Myocyte (in vitro differentiated cells): ENCODE measurements at places on chromosomes 2 and 18. TPM values are rescaled to one million over a fixed set of nuclear protein-coding genes. Genes with fewer than 3 reads are reported as not detected.

- no peak for DNase-seq
Observed at GRCh38 chr2:30690126-30690561, 117.1 kb downstream of the CAPN13 start.

GRCh38 chr18:69216321-69216720 lies 184.4 kb upstream of the DOK6 start:
- no peak for DNase-seq

DNA sequence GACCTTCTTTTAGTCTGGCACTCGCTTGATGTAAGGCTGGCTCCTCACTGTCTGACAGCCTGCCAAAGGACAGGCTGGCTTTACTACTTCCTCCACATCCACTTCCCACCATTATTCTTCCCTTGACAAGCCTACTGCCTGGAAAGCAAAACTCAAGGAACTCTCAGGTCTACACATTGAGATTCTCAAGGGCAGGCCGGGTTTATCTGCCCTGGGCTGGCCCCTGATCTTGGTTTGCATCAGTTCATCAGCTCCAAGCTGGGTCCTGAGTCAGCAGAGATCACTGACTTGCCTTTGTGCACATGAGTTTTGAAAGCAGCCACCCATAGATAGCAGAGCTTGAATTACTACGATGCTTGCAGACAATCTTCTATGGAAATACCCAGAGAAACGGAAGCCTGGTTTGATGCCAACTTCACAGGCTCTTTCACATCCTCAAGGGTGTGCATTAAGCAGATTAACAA lies 53.9 kb downstream of the KCTD18 start:
- no peak for DNase-seq

- DNase-seq = no peak
Observed at GRCh38 chr18:46352520-46353250, 248.5 kb downstream of the HAUS1 start.

Gene CLEC4F
- 0.10 TPM in 1 of 2 replicates, not detected in the other for total RNA-seq

- no peak for DNase-seq
Observed at GRCh38 chr2:239548451-239548871, 147.6 kb upstream of the HDAC4 start.

- DNase-seq = peak; percentile 35
Observed at GRCh38 chr2:199716807-199717586, 134.0 kb downstream of the FTCDNL1 start.

GRCh38 chr2:106117882-106118684 lies 76.0 kb downstream of the UXS1 start:
- DNase-seq = no peak

GRCh38 chr18:25544546-25545287 lies 192.8 kb upstream of the ZNF521 start:
- DNase-seq = no peak

Gene ABCG8
- total RNA-seq = not detected in 2 replicates

- peak; percentile 62 for DNase-seq
Observed at GRCh38 chr2:67895227-67895941, 167.4 kb downstream of the C1D start.

Gene ELOA2
- total RNA-seq = not detected in 2 replicates

Gene ASB1
- total RNA-seq = 55.5 and 70.7 TPM in 2 replicates

GRCh38 chr18:37299471-37300304 lies 265.9 kb downstream of the CELF4 start:
- peak; percentile 91 for DNase-seq

GRCh38 chr2:187541086-187542085 lies 12.8 kb downstream of the TFPI start:
- peak; percentile 80 for DNase-seq

DNA sequence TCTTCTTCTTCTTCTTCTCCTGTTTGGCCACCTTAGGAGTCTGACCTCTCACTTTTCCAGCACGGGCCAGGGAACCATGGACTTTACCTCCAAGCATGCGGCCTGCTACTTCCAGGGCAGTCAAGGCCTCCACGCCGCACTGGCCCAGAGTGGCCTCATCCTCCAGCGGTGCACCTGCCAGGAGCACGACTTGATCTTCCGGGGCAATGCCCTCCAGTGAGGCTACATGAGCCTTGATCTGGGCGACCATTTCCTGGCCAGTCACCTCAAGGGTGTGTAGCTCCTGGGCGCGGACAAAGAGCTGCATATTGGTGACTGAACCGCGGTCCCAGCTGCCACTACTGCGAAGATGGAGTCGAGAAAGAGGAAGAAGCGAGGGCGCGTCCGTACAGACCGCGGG lies 67.1 kb downstream of the DIPK1C start:
- no peak for DNase-seq

- no peak for DNase-seq
Observed at GRCh38 chr18:74784752-74785151, 187.1 kb downstream of the ZNF407 start.

Gene PHOSPHO2
- 4.5 and 4.8 TPM in 2 replicates for total RNA-seq

DNA sequence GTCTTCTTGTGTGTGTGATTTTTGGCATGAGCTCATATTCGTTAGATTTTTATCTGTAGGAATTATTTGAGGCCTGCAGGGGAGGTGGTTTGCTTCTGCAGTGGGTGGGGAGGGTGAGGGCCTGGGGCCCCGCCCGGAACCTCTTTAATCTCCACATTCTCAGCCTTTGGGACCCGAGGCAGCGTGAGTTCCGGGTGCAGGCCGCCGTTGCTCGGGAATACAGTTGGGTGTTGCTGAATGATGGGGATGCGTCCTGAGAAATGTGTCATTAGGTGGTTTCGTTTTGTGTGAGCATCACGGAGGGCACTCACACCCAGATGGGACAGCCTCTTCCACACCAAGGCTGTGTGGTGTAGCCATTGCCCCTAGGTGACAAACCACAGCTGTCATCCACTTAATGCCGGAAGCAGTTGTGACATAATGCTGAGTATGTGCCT lies 13.7 kb upstream of the GAL3ST2 start:
- no peak for DNase-seq

GRCh38 chr18:48929941-48930713 lies 20.6 kb downstream of the SMAD7 start:
- peak; percentile 57 for DNase-seq

DNA sequence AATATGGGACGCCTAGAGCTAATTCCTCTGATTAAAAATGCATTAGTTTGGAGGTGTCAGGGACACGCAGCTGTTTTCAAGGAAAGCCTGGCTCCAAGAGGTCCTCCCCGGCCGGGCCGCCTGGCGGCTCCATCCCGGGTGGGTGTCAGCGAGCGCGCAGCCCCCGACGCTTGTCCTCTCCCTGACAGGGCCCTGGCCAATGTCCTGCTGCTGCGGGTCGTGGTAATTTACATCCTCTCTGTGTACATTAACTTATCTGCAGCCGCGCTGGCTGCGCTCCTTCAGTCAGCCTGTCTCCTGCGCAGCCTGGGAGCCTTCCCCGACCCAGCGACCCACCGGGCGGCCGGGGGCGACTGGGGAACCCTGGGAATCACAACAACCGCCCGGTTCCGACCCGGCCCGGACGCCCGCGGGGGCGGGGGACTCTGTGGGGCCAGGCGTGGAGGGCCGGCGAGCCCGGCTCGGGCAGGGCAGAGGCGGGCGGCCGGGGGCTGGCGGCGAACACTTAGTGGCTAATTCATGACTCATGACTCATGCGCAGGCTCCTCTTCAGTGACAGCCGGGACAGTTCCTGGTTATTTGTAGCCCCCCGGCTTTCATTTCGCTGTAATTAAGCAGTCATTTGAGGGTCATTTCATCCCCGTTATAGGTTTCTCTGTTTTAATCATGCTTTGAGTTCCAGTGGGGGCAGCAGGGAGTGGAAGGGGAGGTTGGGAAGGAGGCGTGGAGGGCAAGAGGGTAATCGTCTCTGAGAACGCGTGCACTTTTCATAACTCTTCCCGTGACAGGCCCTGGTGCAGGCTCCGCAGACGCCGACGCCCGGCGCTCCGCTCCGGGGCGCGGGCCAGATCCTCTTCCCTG lies 141.9 kb upstream of the CTAGE1 start:
- peak; percentile 48 for DNase-seq

- no peak for DNase-seq
Observed at GRCh38 chr2:95036596-95037383, 11.3 kb downstream of the MAL start.

- no peak for DNase-seq
Observed at GRCh38 chr2:173002751-173003541, 72.7 kb upstream of the MAP3K20 start.

DNA sequence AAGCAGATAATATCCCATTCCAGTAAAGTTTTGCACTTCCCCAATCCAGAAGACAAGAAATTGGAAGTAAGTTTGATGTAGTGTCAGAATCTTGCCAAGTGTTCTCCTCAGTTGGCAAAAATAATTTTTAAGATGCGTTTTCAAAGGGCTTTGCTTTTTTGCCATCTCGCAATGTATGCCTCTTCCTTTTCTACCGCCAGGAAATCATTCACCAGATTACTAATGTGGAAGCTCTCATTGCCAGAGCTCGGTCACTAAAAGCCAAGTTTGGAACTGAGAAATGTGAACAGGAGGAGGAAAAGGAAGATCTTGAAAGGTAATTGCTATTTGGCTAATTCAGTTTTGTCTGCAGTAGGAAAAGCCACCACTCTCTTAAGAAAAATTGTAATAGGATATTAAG lies 110.7 kb downstream of the RAB3GAP1 start:
- DNase-seq = no peak

GRCh38 chr2:159164457-159164911 lies 122.0 kb downstream of the WDSUB1 start:
- no peak for DNase-seq

DNA sequence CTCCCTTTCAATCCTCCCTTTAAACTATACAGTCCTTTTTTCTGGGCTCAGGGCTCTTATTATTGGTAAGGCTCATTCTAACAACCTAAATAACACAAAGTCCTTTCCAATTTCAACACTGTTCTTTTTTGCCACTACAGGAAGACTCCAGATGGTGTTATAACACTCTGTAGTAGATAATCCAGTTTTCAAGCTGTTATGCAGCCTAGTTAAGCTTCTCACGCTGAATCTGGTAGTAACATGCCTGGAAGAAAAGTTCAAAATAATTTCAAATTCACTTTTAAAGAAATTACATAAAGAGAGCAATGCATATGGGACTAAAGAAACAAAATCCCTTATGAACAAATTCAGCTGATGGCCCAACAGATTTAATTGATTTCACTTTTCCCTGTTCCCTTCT lies 3.2 kb upstream of the MPP4 start:
- no peak for DNase-seq

- DNase-seq = peak; percentile 66
Observed at GRCh38 chr2:113890253-113891235, 655 bp downstream of the ACTR3 start.

DNA sequence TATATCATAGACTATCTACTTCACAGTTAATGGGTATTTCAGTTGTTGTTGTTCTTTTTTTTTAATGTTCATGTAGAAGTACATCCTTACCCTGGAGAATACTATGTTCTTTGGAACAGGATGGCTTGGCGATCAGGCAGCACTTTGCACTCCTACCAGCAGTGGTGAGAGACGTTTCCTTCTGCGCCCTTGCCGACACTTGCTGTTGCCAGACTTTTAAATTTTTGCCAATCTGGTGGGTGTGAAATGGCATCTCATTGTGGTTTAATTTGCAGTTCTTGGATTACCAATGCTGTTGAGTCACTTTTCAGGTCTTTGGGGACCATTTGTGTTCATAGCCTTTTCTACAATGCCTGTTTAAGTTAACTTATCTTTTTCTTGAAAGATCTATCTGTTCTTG lies 197.3 kb downstream of the SH3RF3 start:
- no peak for DNase-seq

Gene MBOAT2
- 17.4 and 30.5 TPM in 2 replicates for total RNA-seq

DNA sequence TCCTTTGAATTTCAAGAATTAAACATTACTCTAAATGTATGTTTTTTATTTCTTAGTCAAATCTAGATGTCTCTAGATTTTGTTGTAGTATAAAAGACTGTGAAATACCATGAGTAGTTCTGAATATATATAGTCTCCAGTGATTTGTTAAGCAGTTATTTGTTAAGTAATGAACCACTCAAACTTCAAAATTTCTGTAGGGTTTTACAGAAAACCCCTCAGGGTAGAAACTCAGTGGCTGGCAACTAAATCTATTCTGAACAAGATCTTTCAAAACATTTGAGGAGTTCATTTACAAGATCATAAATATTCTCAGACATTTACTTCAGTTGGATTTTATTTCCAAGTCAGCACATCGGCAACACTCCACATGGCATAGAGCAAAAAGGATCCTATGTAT lies 35.8 kb upstream of the ACSL3 start:
- DNase-seq = no peak

DNA sequence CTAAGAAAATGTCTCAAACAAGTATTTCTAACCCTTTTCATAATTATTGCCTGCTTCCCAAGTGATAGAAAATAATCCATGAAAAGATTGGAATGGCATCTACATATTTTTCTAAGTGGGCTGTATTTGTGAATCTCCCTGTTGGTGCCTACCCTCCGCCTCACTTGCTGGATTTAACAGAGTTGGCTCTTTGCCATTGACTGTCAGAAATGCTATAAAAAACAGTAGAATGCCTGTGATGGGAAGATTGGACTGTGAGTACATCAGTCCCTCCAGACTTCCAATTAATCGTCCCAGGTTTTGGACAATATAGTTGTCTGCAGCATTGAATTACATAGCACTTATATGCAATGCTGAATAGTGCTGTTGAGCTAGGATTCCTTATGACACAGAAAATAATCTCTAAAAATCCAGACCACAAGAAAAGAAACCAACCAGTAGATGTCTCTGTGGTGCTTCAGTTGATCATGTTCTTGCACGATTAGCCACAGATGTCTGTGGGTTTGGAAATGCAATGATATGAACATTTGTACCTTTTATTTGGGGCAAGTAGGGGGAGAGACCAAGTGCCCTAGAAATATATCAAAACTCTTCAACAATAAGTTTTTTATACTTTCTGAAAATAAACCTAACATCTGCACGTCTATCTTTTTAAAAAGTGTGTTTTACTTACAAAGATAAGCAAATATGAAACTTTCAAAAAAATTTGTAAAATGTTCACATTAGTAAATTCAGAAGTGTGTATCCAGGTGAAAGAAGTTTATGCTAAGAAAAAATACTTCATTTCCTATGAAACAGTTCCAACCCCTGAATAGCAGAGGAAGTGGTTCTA lies 88.5 kb downstream of the DYNAP start:
- peak; percentile 83 for DNase-seq
